Stimulated activated CD8-positive, alpha-beta memory T cell treated with anti-CD3 and anti-CD28 coated beads, Interleukin-7, amount 100 ng/mL, for 1 hour (primary cell): ENCODE measurements at places on chromosomes 12 and 14.

GRCh38 chr14:90853116-90853515 is 36.9 kb upstream of the TTC7B start:
- DNase-seq, result no peak

DNA sequence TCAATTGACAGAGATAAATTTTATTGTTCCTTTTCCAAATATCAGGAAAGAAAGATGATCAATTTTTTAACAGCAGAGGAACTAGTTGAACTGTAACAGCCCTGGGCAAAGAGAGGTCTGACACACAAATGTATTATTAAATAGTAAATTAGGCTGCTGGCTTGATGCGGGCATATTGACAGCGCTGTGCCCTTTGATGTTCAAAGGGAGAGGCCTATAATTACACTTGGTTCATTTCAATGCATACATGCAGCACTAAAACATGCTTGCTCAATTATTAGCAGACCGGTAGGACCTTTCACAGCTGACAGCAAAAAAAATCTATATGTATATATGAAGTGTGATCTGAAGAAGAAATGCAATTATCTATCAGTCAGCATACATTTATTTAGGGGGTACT is 219.8 kb downstream of the SLC2A13 start:
- no peak for DNase-seq

DNA sequence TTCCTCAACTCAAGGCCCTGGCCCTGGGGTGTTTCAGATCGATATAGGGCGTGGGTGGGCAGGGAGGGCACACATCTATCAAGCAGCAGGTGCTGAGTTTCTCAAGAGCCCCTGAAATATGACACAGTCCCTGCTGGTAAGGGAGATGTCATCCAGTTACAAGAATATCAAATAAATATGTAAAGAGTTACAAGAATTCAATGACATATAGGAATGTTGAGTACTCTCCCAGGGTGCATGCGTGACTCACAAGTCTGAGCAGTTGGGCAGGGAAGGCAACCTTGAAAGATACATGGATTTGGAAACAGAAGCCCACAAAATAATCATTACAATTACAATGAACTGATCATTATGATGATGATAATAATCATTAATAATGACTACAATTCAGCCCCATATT is 35.2 kb downstream of the MVK start:
- DNase-seq, result no peak

- peak; percentile 13 for DNase-seq
Observed at GRCh38 chr12:103877934-103878510, 37.0 kb upstream of the NT5DC3 start.

GRCh38 chr12:121124402-121125109 is 8.1 kb upstream of the P2RX7 start:
- no peak for DNase-seq

GRCh38 chr12:79560225-79560889 is 130.4 kb downstream of the PAWR start:
- DNase-seq, result no peak

DNA sequence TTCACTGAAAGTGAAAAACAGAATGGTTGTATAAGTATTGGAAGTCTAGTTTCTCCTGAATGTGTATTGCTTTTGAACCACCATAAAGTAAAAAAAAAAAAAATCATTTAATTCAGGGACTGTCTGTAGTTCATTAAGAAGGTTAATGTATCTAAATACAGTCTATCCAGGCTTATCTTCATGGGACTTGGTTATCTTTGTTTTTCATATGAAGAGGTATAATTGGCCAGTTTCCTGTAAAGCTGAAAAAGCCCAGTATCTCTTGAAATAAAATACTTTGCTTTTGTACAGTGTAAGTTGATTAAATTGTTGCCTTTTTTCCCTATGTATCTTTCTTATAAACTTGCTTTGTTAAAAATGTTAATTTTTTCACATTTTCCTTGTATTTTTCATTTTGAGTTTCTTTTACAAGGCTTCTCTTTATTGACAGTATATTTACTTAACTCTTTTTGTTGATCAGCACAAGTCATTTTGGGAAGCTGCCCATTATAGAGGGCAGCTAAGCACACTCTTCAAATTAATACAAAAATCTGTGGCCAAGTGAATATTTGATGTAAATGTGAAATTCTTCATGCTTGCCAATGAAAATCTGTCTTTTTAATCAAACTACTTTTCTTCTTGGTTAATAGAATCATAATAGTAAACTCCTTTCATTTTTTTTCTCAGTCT is 156.0 kb downstream of the TMTC3 start:
- no peak for DNase-seq
